Activated CD4-positive, alpha-beta T cell treated with anti-CD3 and anti-CD28 coated beads for 48 hours (primary cell): ENCODE measurements at places on chromosomes 11 and 22.

GRCh38 chr11:118462178-118462577 lies 25.9 kb downstream of the KMT2A start:
- DNase-seq: no peak

GRCh38 chr22:29683536-29683935 lies 36.3 kb upstream of the CABP7 start:
- no peak for DNase-seq

- DNase-seq: peak; percentile 20
These were observed at the start of gene KCNJ5 for GRCh38 chr11:128890543-128891368. Gene KCNJ5, plus strand, starts transcription at chr11:128891356. Its CDS starts 19,918 bp downstream, at chr11:128911274.

DNA sequence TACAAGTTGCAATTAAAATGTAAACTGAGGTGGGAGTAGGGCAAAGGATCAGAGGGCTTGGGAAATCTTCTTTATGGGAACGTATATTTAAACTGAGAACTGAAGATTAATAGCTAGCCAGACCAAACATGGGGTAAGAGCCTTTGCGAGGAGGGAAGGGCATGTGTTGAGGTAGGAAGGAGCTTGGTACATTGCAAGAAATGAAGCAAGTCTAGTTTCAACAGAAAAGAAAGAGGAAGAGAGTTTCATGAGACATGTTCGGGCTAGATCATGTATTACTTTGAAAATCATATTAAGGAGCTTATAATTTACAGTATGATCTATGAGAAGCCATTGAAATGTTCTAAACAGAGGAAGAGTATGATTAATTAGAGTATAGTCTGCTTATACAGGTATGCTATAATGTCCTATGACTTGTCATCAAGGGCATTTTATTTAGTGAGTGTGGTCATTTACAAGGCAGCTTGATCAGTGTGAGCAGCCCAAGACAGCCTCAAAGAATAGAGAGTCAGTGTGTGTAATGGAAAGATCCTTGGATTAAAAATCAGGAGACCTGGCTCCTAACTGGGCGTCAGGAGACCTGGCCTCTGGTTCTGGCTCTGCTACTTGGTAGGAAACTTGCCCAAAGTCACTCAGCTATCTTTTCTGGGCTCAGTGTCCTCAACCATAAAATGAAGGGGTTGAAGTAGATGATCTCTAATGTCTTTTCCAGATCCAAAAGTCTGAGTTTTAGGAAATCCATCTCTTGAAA lies 10.9 kb downstream of the GAS2 start:
- DNase-seq: no peak

GRCh38 chr11:132962041-132962440 lies 570.3 kb downstream of the OPCML start:
- DNase-seq: no peak

GRCh38 chr11:1487091-1487850 lies 692 bp upstream of the MOB2 start:
- DNase-seq: no peak

- no peak for DNase-seq
These were observed 3.3 kb downstream of the FGF19 start for GRCh38 chr11:69700278-69701140.

- peak; percentile 39 for DNase-seq
These were observed 585 bp downstream of the CYB5R3 start for GRCh38 chr22:42648368-42649245.

DNA sequence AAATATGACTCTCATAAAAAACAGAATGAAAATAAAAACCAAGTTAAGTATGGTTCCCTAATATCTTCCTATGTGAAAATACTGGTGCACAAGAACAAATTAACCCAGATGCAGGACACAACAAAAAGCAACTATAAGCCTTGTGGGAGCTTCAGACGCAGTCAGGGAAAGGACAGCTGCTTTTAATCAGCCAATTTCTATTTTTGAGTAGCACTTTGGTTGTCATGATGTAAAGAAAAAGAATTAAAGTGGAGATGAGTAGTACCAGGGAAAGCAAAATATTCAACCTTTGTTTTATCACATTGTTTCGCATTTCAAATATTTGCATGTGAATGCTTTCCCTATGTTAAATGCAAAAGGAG lies 339.9 kb downstream of the SOX6 start:
- DNase-seq: no peak

GRCh38 chr11:93841446-93841845 lies 9.0 kb downstream of the VSTM5 start:
- no peak for DNase-seq

DNA sequence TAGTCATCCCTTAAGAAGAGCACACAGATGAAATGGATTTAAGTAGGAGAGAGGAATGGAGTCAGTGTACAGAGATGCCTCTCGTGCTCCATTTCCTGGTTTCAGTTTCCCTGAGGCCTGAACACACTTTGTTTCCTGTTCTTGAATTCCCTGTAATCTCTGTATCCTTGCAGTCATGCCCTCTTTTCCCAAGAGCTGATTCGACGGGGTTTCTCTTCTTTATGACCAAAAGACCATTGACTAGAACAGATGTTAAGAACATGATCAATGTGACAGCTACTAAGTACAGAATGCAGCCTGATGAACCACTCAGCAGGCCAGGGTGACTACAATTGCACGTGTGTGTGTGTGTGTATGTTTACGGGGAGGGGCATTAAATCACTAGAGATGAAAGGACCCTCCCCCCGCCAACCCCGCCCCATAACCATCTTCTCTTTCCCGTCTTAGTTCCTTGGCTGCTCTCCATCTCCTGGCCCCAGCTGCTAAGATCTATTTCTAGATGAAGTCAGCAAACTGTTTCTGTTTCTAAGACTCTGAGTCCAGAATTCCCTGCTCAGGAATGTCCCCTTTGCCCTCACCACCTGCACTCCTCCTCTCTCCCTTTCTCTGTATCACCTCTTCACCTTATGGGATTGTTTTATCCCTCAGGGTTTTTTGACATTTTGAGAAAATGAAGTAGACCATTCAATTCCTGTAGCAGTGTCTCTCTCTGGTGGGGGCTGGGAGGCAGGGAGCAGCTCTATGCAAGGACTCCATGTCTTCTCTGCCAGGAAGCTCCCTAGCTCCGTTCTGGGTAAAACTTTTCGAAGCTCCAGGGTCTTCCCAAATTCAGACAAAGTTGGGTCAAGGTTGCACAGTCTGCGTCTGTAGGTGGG lies 26.0 kb downstream of the SLC22A6 start:
- DNase-seq: no peak

GRCh38 chr22:24424001-24424900 lies 3.1 kb upstream of the ADORA2A start:
- DNase-seq: peak; percentile 63

DNA sequence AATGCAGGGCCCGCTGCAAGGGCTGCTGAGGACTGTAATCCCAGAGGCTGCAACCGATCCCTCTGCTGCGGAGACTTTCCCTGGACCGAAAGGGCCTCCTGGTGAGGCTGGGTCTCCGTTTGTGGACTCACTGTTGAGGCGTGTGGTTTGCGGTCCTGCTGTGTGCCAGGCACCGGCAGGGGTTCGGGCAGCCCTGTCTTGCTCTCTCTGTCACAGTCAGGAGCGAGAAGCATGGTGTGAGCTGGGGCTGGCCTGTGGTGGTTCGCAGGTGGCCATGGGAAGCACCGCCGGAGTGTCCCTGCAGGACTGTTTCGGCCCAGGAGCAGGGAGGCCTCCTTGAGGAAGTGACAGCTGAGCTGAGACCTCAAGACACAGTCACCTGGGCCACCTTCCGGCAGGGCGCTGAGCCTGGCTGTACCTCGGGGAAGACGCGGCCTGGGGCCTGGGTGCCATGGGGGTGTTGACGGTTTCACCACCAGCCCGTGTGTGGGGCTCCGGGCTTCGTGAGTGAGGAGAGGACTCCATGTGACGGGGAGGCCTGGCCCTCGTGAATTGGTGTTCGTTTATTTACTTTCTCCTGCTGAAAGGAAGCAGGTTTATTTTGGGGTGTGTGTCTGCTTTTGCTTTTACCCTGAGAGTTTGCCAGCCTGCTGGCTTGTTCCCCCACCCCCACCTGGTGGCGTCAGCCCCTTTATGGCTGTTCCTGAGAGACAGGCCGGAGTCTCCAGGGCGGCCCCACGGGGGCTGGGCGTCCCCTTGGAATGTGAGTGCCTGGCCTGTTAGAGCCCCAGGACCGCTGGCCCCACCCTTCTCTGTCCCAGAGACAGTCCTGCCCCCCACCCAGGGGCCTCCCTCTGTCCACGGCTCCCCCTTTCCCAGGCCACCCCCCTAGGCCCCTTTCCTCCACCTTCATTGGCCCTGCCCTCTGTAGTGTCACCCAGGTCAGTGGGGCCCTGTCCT lies 122.5 kb downstream of the KCNQ1OT1 start:
- no peak for DNase-seq

DNA sequence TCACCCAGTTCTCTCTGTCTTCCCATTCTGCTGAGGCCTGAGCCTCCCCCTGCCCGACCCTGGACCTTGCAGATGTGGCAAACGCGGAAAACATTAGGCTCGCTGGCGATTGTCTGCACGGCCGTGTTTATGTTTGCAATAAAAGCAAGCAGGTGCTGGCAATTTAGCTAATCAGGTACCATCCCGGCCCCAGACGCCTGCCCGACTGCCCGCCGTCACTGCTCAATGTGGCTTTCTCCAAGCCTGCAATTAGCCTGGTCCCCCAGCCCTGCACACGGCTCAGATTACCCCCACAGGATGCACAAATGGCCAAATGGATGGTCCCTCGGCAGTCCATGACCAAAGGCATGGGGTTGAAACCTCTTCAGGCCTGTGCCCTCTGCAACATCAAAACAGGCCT lies 259.7 kb downstream of the MN1 start:
- DNase-seq: no peak

GRCh38 chr11:113992459-113993110 lies 17.7 kb downstream of the HTR3A start:
- DNase-seq: no peak

- DNase-seq: no peak
These were observed 4.0 kb downstream of the MYO18B start for GRCh38 chr22:25746012-25746373.

- peak; percentile 49 for DNase-seq
These were observed 46.3 kb upstream of the SYT13 start for GRCh38 chr11:45332276-45332934.

- DNase-seq: no peak
These were observed 1375.1 kb upstream of the TENM4 start for GRCh38 chr11:80815752-80816453.

- no peak for DNase-seq
These were observed 75.4 kb downstream of the SWAP70 start for GRCh38 chr11:9739123-9739900.

GRCh38 chr22:31162015-31162765 lies 2.2 kb downstream of the RNF185 start:
- DNase-seq: no peak

DNA sequence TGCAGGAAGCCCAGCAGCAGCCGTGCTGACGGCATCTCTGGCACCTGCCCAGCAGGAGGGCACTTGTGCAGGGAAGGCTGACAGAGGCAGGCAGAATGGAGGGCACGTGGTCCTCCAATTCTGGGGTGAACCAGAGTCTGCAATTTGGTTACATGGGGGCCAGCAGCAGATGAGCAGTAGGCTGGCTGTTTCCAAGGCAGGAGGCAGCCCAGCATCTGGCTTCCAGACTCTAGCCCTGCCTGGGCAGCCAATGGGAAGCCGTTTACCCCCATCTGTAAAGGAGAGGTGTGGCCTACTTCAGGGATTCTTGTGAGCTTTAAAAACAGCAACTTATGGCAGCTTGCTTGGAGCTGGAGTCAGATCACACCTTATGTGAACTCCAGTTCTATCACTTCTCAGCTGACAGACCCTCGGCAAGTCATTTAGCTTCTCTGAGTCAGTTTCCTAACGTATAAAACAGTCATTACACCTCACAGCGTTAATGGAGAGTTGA lies 27.9 kb upstream of the RASL10A start:
- DNase-seq: no peak

- DNase-seq: no peak
These were observed 7.3 kb downstream of the ZDHHC8 start for GRCh38 chr22:20138868-20139267.

- no peak for DNase-seq
These were observed 76.1 kb downstream of the MYO7A start for GRCh38 chr11:77203901-77204753.

DNA sequence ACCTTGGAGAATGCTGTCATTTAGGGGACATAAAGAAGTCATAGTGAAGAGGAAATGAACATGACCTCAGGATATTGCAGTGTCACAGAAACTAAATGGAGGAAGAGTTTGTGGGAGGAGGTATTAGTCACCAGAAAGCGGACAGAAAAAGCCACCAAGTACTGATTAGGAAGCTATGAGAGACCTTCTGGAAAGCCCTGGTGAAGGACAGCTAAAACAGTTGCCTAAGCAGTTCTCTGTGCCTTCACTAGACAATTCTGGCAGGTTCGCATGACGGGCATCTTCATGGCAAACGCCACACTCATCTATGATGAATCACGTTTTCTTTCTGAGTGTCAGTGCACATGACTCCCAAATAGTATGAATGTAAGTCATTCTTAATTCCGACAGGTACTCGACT lies 325.8 kb downstream of the C11orf87 start:
- no peak for DNase-seq

GRCh38 chr11:101459020-101459419 lies 124.8 kb downstream of the TRPC6 start:
- no peak for DNase-seq

GRCh38 chr11:72684236-72684912 lies 10.2 kb upstream of the PDE2A start:
- peak; percentile 71 for DNase-seq
